Stimulated activated CD4-positive, alpha-beta T cell treated with anti-CD3 and anti-CD28 coated beads, Interleukin-1b, Interleukin-23, amount 100 ng/mL, for 24 hours (primary cell): ENCODE measurements at places on chromosomes 5 and 9.
A peak's percentile ranks its signal among the peaks of the same experiment; 100 is the strongest.

GRCh38 chr9:96009223-96009602, 133.7 kb downstream of the ERCC6L2 start:
- no peak for DNase-seq

DNA sequence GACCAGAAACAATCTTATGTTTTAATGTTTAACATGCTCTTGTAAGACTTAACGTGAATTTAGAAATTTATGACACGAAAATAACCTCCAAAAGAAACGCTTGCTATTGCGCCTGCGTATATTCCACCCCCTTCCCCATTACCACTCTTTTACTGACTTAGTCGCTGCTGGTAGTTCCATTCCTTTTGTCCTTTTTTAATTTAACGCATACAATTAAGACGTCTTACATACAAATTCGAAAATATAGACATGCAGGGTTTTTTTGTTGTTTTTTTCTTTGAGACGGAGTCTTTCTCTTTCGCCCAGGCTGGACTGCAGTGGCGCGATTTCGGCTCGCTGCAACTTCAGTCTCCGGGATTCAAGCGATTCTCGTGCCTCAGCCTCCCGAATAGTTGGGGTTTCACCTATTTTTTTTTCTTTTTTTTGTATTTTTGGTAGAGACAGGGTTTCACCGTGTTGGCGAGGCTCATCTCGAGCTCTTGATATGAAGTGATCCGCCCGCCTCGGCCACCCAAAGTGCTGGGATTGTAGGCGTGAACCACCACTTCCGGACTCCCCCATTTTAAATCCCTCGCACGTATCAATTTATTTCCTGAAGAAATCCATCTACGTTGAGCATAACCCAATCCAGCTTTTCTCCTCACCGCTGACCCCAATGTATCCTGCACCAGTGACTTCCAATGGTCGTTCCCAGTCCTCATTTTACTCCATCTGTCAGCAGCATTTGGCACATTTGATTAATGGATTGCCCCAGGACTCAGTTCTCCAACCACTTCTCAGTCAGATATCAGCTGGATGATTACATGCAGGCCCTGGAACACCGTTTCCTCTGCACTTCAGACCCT, 684 bp upstream of the MED7 start:
- peak; percentile 45 for DNase-seq

- DNase-seq, result no peak
Observed at GRCh38 chr5:159217236-159217635, 7.9 kb upstream of the RNF145 start.

DNA sequence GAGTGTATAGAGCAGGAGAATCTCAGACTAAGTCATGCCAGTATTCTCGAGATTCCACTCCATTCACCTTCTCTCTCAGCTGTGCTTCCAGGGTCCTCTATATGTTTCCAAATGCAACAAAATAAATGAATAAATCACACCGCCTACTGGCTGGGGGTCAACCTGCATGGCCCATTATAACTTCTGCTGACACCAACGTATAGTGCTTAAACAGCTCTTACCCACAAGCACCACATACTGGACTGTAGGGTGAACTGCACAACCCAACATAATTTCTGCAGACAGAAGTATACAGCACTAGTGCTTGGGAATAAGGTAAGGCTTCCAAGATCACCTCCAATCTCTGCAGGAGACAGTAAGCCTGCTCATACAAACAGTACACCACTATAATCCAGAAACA, 33.1 kb upstream of the HTR4 start:
- DNase-seq, result no peak

GRCh38 chr5:75363726-75364495, 26.9 kb downstream of the HMGCR start:
- DNase-seq, result no peak

GRCh38 chr5:64207978-64208377, 42.3 kb downstream of the RNF180 start:
- no peak for DNase-seq

DNA sequence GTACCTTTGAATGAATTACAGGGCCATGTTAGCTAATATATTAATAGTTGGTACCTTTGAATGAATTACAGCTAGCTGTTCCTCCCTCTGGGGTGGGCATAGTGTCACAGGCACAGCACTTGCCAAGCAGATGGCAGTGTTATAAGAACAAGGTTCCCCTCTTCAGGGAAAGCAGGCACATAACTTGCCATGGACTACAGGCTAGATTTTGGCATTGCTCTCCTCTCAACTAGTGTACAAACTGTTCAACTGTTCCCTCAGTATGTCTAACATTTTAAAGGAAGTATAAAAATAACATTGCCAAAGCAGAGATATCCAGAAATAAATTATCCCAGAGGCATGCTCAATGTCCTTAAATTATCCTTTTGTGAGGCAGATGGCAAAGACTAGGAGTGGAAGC, 33.7 kb downstream of the ABITRAM start:
- no peak for DNase-seq

DNA sequence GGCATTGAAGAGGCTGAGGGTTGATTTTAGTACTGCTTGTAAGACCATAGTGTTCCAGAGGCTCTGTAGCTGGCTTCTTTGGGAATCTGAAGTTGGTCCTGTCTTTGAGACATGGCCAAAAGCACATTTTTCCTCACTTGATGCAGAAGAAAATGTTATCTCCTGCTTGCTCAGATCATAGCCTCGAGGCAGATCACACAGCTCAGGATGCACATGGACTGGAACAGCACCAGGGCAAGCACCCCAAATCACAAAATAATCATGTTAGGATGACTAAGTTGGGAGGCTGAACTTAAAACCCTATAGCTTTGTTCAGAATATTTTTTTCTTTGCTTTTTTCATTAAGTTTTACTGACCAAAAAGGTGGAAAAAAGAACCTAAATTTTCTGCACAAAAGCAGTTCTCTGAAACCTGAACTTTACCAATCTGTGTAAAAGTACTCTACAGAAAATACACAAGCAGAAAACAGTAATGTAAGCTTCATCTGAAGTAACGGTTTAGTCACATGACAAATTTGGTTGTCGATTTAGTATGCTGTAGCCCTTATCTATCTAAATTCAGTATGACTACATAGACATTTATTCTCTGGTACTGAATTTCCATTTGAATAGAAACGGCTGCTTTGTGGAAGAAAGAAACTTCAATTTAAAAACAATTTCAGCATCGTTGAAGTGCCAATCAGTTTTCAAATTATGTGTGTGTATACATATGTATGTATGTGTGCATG, 3.4 kb downstream of the KLHL9 start:
- no peak for DNase-seq

- DNase-seq, result no peak
Observed at GRCh38 chr5:109550077-109550476, 139.7 kb upstream of the MAN2A1 start.
